ENCODE measurements at places on chromosomes 6 and 20.

DNA sequence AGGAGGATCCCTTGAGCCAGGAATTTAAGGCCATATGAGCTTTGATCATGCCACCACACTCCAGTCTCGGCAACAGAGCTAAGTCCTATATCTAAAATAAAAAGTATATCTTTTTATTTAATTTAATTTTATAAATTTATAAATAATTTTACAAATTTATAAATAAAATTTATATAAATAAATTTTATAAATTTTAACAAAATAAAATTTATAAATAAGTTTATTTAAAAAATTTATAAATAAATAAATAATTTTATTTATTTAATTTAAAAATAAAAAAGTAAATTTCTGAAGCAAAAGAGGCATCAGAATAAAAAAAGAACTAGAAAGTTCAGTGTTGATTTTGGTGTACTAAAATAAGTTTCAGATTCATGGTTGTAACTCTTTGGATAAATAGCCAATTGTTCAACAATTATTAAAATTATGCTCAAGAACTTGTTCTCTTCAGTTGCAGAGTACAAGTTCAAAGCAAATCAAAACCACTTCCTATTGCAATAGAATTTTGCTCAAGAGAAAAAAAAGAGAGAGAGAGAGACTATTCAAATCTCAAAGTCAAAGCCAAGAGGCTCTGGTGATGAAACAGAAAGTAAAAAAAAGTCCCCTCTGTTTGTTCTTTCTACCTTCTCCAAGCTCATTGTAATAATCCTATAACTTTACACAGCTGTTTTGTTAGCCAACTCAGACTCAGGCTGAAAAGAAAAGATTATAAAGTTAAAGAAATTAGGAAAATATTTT is 547.5 kb upstream of the ADGRB3 start:
- DNase-seq = peak; percentile 85

DNA sequence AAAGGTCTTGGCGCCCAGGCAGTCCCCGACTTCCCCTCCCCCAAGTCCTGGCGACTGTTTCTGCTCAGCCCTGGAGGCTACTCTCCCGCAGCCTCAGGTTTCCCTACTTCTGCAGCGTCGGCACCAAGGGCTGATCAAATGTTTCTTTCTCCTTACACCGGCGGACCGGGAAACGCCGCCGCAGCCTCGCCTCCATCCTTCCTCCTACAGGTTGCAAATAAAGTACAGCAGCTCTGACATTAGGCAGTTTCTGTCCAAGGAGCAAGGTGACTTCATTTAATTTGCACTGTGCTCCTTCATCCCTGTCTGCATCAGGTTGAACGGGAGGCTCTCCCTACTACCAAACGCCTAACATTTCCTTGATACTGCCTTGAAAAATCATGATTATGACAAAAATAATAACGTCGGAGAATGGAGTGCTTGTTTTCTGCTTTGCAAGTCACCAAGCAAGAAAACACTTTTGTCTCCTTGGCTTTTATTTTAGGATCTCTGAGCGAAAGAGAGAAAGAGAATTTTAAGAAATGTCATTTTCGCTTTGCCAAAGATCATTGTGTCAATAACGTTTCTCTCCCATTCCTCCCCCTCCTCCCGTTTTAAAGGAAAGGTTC is 1.0 kb downstream of the CLIC5 start:
- no peak for DNase-seq

- DNase-seq = no peak
These were observed 167.4 kb downstream of the EYA4 start for GRCh38 chr6:133408543-133408942.

DNA sequence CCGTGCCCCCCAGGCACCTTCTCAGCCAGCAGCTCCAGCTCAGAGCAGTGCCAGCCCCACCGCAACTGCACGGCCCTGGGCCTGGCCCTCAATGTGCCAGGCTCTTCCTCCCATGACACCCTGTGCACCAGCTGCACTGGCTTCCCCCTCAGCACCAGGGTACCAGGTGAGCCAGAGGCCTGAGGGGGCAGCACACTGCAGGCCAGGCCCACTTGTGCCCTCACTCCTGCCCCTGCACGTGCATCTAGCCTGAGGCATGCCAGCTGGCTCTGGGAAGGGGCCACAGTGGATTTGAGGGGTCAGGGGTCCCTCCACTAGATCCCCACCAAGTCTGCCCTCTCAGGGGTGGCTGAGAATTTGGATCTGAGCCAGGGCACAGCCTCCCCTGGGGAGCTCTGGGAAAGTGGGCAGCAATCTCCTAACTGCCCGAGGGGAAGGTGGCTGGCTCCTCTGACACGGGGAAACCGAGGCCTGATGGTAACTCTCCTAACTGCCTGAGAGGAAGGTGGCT is 960 bp downstream of the TNFRSF6B start:
- DNase-seq = no peak

- no peak for DNase-seq
These were observed 72.2 kb upstream of the PTCHD4 start for GRCh38 chr6:48183178-48183577.

DNA sequence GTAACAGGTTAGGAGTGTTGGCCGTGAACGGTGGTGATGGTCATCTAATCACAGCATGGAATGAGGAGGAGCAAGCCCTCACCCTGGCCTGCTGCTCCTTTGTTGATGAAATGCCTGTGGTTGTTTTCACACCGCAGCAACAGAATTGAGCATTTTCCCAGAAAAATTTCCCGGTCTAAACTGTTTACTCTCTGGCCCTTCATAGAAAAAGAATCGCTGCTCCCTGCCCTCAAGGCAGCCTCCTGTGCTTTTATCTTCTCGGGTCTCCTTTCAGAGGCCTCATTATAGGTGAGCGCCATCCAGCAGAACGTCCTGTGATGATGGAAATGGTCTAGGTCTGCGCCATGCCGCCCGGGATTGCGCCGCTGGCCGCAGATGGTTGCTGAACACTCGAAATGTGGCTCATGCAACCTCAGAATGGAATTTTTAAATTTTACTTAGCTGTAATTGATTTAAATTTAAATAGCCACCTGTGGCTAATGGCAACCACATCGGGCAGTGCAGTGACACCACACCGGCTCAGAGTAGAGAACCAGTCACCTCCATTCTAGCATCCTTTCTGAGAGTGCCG is 30.2 kb downstream of the PHACTR3 start:
- DNase-seq = no peak

DNA sequence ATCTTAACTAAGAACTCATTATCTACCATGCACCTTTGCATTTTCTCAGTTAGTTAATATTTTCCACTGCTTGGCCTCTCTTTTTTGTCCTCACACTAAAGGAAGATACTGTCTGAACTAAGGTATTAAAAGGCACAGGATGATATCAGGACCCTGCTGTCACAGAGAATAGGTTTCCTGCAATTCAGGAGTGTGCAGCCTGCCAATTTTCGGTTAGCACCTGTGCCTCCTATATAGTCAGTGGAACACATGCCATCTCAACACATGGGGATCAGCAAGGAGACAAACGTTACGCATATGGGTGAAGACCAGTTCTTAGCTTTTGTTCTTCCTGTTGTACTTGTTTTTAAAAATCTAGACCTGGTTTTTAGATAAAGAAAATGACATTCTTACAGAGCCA is 71.0 kb downstream of the FUT9 start:
- no peak for DNase-seq

- no peak for DNase-seq
These were observed 96.6 kb upstream of the FKBP1C start for GRCh38 chr6:63114610-63115211.

GRCh38 chr6:112780498-112781096 is 433.5 kb downstream of the RFPL4B start:
- peak; percentile 74 for DNase-seq

GRCh38 chr6:33694401-33694931 is 17.0 kb downstream of the UQCC2 start:
- no peak for DNase-seq

- no peak for DNase-seq
These were observed 42.6 kb downstream of the BMP7 start for GRCh38 chr20:57223648-57224489.

GRCh38 chr6:75643173-75643572 is 41.5 kb downstream of the SENP6 start:
- DNase-seq = no peak

DNA sequence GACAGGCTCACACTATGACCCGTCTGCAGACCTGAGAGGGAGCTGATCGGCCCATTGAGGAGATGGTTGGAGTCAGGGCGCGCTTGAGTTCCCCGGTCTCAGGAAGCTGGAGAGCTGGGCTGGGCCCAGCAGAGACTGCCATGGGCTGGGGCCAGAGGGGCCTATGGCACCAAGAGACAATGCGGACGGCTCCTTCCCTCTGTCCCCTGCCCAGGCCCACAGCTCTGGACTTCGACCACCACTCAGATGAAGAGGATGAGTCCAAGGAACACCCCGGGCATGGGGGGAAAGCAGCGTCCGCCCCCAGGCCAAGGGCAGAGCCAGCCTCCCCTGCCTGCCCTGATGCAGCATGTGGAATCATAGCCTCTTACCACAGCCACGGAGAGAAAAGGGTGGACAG is 40.2 kb upstream of the PHACTR3 start:
- DNase-seq = no peak

DNA sequence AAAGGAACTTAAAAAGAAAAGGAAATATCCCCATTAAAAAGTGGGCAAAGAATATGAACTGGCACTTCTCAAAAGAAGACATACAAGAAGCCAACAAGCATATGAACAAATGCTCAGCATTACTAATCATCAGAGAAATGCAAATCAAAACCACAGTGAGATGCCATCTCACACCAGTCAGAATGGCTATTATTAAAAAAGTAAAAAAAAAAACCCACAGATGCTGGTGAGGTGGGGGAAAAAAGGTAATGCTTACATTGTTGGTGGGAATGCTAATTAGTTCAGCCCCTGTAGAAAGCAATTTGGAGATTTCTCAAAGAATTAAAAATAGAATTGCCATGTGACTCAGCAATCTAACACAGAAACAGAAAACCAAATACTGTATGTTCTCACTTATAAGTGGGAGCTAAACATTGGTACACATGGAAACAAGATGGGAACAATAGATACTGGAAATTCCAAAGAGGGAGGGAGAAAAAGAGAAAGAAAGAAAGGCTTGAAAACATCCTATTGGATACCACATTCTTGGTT is 437.1 kb downstream of the GRIK2 start:
- DNase-seq = peak; percentile 7

DNA sequence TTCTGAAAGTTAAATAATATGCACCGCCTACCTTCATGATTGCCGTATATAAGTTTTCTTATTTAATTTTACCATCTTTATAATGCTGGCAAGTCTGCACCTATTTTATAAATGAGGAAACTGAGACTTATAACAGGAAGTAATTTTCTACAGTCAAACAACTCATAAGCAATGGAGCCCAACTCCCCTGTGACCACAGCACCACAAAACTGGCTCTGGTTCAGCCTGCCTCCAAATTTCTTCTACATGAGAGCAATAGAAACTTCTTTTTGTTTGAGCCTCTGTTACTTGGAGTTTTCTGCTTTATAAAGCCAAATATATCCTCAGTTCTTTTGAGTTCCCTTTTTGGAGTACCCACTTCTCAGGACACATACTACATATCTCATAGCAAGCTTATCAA is 131.1 kb upstream of the HSF2 start:
- no peak for DNase-seq

DNA sequence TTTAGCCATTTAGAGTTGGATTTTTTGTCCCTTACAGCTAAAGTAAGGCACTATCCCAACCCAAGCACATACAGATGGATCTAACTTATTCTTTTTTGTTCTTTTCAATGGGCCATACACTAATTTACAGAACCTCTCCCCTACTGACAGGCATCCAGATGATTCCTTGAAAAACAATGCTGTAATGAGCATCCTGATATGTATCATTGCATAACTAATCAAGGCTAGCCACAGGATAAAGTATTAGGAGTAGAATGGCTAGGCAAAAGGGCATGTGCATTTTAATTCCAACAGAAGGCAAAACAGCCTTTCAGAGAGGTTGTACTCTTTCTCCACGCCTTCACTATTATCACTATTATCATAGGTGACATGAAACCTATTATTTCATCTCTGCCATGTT is 54.1 kb downstream of the ELOVL5 start:
- no peak for DNase-seq

DNA sequence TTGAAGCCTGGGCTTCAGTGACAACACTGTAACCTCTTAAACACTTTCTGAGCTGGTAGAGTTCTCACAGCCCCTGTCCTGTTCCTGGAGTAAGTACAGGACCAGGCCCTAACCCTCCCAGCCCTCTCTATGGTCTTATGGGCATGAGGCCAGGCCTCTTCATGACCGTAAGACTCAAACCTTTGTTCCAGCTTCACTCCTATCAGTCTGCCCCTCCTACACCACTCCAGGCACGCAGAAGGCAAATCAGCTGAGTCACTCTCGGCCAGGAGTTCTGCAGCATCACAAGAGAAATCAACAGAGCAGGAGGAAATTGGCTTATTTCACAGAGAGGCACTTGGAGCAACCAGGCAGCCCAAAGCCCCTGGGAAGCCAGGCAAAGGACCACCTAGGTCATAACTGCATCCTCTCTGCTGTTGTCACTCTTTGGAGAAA is 25.3 kb upstream of the CHD6 start:
- no peak for DNase-seq

- no peak for DNase-seq
These were observed 8.6 kb downstream of the VNN2 start for GRCh38 chr6:132749111-132749510.

- DNase-seq = no peak
These were observed 396 bp downstream of the RNASET2 start for GRCh38 chr6:166955865-166956443.

- DNase-seq = no peak
These were observed 31.2 kb downstream of the CITED2 start for GRCh38 chr6:139343052-139343750.
